Occipital lobe (tissue), 3 donors: ENCODE measurements at places on chromosomes 4 and X. TPM values are rescaled to one million over a fixed set of nuclear protein-coding genes. Genes with fewer than 3 reads are reported as not detected.

EXOC1L gene
- total RNA-seq, result not detected

NMU gene
- total RNA-seq, result 1.9 TPM

GCNA gene
- 3.0 TPM for total RNA-seq

HNRNPDL gene
- 347 TPM for total RNA-seq

FRYL gene
- 94.1 TPM for total RNA-seq

PDS5A gene
- total RNA-seq, result 89.7 TPM

PDZD4 gene
- total RNA-seq, result 148 TPM

PPBP gene
- total RNA-seq, result 5.9 TPM

ZMAT1 gene
- total RNA-seq, result 7.5 TPM

ATP2B3 gene
- 7.2 TPM for total RNA-seq

KDM6A gene
- total RNA-seq, result 46.3 TPM

TMEM35A gene
- total RNA-seq, result 66.4 TPM

SHROOM4 gene
- 1.7 TPM for total RNA-seq

USP26 gene
- total RNA-seq, result not detected

IL2 gene
- not detected for total RNA-seq

AREG gene
- total RNA-seq, result not detected

ADRA2C gene
- 2.2 TPM for total RNA-seq

CXCL3 gene
- total RNA-seq, result 1.2 TPM

SMARCA1 gene
- 78.0 TPM for total RNA-seq

HELT gene
- not detected for total RNA-seq

FAM50A gene
- total RNA-seq, result 13.1 TPM

POU4F2 gene
- total RNA-seq, result not detected

TREX2 gene
- total RNA-seq, result not detected

SLC9B1 gene
- 10.8 TPM for total RNA-seq

NLGN4X gene
- total RNA-seq, result 56.1 TPM

YY2 gene
- total RNA-seq, result 0.94 TPM

SH3D19 gene
- total RNA-seq, result 5.5 TPM

INTS6L gene
- 33.1 TPM for total RNA-seq
